Activated CD4-positive, alpha-beta memory T cell treated with anti-CD3 and anti-CD28 coated beads for 36 hours (primary cell): ENCODE measurements at places on chromosomes 11 and 22. TPM values are rescaled to one million over a fixed set of nuclear protein-coding genes. Genes with fewer than 3 reads are reported as not detected.

Gene ACR
- not detected for total RNA-seq

DNA sequence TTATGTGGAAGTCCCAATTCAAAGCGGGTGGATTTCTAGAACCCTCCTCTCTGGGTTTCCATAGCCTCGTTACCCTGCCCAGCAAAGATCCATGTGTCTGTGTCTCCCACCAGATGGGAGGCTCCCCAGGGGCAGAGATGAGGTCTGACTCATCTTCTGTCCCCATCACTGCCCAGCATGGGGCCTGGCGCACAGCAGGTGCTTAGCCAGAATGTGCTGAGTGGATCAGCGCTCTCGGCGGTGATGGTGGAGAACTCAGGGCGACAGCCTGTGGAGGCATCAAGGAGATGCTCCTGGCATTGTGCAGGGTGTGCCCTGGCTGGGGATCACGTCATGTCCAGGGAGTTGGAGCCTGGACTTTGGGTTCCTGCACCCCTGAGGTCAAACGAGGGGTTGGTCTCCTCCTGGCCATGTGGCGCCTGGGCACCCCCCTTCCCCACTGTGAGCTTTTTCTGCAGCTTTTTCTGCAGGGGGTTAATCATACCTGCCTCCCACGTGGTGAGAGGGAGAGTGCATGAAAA, 46.1 kb upstream of the RFPL3 start:
- no peaks in the 10 kb centered on the region for H3K36me3 ChIP-seq
- H3K4me1 ChIP-seq: no peaks in the 10 kb centered on the region
- H3K27ac ChIP-seq: no peak overlapping the region
- H3K4me3 ChIP-seq: no peak overlapping the region
- DNase-seq: no peak

Gene BAIAP2L2
- 0.93 TPM for total RNA-seq

Gene PATE4
- total RNA-seq: not detected

- DNase-seq: peak; percentile 55
- H3K27ac ChIP-seq: peak overlapping the region; percentile 64
- H3K36me3 ChIP-seq: peaks cover 9% of the 10 kb centered on the region
Measured at GRCh38 chr11:129846508-129847335, 31.1 kb downstream of the TMEM45B start.

- H3K4me1 ChIP-seq: no peaks in the 10 kb centered on the region
- no peak overlapping the region for H3K27ac ChIP-seq
- H3K4me3 ChIP-seq: no peak overlapping the region
- DNase-seq: no peak
- peaks cover 2% of the 10 kb centered on the region for H3K36me3 ChIP-seq
Measured at GRCh38 chr11:27611947-27612455, 88.3 kb downstream of the BDNF start.

DNA sequence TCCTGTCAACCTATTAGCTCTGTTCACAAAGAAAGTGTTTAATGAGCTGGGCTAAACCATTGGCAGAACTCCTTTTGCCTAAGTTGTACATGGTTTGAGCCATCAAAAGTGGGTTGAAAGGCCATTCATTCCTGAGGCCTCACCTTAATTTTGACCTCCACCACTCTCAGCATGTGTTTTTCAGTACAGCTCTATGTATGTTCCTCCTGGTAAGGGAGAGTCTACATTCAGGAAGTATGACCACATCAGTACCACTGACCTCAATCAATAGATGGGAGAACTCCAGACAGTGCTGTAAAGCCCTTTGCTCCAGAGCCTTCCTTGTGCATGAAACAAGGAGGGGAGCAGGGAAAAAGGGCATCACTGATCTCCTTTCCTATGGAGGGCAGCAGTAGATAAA, 87.8 kb upstream of the CARD18 start:
- H3K27ac ChIP-seq: no peak overlapping the region
- H3K36me3 ChIP-seq: no peaks in the 10 kb centered on the region
- H3K4me1 ChIP-seq: no peaks in the 10 kb centered on the region
- peaks cover 2% of the 10 kb centered on the region for H3K27me3 ChIP-seq
- no peak overlapping the region for H3K4me3 ChIP-seq

DNA sequence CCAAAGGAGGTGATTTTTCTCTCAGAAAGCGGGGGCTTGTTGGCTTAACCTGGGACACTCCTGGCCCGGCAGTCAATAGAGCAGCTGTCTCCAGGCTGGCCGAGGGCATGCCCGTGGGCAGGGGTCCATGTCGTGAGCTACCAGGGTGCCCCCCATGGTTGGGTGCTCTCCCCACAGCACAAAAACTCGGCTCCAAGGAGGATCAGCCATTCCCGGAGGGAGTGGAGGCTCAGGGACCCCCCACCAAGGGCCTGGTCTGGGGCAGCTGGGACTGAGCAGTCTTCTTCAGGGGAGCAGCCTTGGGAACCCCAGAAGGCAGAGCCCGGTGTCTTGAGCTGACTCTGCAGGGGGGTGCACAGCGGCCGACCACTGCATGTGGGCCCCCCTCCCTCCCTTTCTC, 20.8 kb upstream of the TH start:
- no peak for DNase-seq
- H3K36me3 ChIP-seq: no peaks in the 10 kb centered on the region
- H3K27me3 ChIP-seq: peaks cover 7% of the 10 kb centered on the region
- peaks cover 2% of the 10 kb centered on the region for H3K4me1 ChIP-seq
- no peak overlapping the region for H3K27ac ChIP-seq

Gene PGGHG
- total RNA-seq: 74.3 TPM

Gene TUBGCP6
- 41.4 TPM for total RNA-seq

DNA sequence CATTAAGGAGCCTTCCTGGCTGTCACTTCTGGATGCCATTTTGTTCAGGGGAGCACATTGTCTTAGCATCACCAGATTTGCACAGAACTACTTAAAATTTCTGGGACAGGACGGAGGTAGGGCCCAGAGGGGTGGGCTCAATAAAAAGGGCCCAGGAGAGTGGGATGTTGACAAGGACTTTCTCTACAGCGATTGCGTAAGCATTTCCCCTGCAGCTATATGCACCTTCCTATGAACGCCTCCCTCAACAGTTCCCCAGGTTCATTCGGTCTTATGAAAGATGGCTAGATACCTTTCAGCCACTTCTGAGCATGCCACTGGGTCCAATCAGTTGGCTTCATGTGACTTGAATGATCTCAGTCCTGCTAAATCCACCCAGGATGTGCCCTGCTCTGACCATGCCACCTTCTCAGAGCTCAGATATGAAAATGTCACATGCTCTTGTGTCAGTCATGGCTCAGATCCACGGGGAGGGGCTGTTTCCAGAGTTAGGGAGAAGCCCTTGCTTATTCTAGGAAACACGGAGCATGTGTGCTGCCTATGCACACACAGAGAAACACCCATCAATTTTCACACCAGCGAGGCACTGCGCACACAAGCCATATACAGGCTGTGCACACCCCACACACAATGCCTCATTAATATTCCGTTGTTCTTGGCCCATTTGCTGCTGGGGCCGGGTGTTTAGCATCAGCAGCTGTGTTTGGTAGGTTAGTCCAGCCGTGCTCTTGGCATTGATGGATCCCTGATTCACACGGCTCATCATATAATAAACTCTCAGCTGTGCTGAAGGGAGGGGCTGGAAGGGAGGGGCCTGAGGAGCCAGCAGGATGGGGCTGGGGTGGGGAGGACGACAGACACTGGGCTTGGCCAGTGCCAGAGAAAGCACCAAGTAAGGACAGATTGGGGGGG, 52.5 kb upstream of the NNMT start:
- H3K4me3 ChIP-seq: no peak overlapping the region
- H3K27ac ChIP-seq: no peak overlapping the region
- no peak for DNase-seq
- H3K27me3 ChIP-seq: no peaks in the 10 kb centered on the region
- H3K36me3 ChIP-seq: no peaks in the 10 kb centered on the region
- no peaks in the 10 kb centered on the region for H3K4me1 ChIP-seq

DNA sequence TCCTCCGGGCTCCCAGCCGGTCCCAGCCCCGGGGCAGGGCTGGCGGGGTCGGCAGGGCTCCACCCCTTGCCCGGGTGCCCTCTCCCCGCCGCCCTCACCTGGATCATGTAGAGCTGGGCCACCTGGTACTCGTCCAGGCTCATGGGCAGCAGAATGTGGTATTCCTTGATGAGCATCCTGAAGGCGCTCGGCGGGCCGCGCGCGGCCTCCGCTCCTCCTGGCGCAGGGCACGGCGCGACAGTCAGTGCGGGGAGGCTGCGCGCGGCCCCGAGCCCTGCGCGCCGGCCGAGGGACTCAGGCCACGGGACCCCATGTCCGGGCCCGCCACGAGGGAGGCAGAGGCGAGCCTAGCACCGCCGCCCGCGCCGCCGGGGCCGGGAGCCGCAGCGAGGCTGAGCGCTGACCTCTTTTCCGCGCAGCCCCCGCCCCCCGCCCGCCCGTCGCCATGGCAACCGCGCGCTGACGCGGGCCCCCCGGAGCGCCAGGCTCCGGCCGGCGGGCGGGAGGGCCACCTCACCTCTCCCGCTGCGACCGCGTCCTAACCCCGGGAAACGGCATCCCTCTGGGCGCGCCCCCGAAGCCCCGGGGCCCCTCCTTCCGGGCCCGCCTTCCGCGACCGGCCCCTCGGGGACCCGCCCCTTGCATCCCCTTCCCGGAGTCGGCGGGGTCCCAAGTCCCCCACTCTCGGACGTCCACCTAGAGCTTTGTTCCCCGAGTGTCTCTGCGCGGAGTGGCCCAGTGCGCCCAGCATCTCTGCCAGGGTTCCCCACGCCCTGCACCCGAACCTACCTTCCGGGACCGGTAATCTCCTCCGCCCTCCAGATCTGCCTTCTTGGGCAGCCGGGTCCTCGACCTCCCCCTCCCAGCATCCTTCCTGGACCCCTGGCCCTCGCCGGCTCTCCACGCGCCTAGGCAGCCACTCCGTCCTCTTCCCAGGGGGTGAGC, 886 bp downstream of the PITPNM1 start:
- peaks cover 51% of the 10 kb centered on the region for H3K4me1 ChIP-seq
- DNase-seq: peak; percentile 51
- H3K27ac ChIP-seq: peak overlapping the region; percentile 84
- peaks cover 38% of the 10 kb centered on the region for H3K36me3 ChIP-seq
- no peaks in the 10 kb centered on the region for H3K27me3 ChIP-seq

DNA sequence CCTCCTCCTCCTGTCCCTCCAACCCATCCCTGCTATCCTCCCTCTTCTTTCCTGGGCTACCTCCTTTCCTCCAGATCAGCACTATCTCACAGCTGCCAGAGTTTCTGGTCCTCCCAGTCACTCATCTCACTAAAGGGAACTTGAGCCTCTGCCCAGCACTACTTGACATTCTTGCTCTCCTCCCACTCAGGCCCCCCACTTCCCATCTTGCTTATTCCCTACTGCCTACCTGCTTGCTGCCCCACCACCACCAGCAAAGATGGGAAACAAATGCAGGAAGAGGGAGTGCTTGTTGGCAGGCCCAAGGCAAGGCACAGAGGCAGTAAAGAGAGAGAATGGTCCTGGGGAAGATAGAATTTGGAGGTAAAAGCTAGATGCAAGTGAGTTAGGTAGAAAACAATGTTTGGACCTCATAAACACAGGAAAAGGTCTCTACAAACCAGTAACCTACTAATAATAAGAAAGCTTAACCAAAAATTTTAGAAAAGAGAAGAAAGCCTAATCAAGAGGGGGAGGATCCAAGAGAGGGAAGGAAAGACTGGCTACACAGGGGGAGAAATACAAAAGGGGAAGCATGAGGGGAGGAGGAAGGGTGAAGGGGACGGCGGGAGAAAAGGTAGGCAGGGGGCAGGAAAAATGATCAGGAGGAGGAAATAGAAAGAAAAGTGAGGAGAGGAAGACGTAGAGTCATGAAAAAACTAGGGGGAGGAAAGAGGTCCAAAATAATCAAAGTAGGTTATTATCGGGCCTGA, 63.6 kb downstream of the PAK1 start:
- H3K27me3 ChIP-seq: no peaks in the 10 kb centered on the region
- DNase-seq: no peak
- peaks cover 18% of the 10 kb centered on the region for H3K4me1 ChIP-seq
- H3K36me3 ChIP-seq: no peaks in the 10 kb centered on the region
- no peak overlapping the region for H3K27ac ChIP-seq

Gene IGSF9B
- 24.6 TPM for total RNA-seq

GRCh38 chr22:27836181-27836580, 34.6 kb upstream of the MN1 start:
- peaks cover 6% of the 10 kb centered on the region for H3K4me1 ChIP-seq
- H3K36me3 ChIP-seq: peaks cover 18% of the 10 kb centered on the region
- no peak overlapping the region for H3K4me3 ChIP-seq

GRCh38 chr11:2097356-2097997, 41.7 kb downstream of the IGF2 start:
- no peaks in the 10 kb centered on the region for H3K36me3 ChIP-seq
- no peak overlapping the region for H3K4me3 ChIP-seq
- H3K4me1 ChIP-seq: peaks cover 9% of the 10 kb centered on the region
- H3K27ac ChIP-seq: no peak overlapping the region
- peaks cover 11% of the 10 kb centered on the region for H3K27me3 ChIP-seq
